ENCODE measurements at places on chromosomes 3 and 15.

GRCh38 chr3:35946854-35947515 is 307.7 kb downstream of the ARPP21 start:
- no peak for DNase-seq

DNA sequence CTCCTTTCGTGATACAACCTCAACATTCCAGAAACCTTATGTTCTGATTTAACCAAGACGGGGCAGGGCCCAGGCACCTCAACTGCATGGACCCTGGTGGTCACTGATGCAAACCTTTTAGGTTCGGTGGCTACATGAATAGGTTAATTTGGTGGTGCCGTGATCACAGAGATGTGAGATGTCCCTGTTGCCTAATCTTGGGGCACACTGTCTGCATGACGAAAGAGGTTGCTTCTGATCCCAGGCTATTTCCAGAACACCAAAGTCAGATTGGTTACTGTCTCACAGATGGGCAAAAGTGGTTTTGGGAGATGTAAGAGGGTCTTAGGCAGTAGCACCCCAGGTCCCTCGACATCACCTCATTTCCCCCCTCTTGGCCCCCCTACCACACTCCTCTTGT is 4.0 kb upstream of the CCR1 start:
- no peak for DNase-seq

DNA sequence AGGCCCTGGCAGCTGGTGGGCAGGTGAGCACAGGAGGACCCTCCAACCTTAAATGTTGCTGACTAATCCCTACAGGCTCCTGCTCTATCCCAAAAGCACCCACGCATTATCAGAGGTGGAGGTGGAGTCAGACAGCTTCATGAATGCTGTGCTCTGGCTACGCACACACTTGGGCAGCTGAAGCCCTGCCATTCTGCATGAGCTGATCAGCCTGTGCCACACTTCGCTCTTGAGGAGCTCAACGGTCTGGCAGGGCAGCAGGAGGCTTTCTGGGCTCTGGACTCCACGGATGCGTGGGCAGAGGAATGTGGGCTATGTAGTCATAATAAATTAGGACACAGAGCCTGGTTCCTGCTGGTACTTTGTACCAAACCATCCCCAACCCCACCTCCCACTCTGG is 6.1 kb downstream of the MST1 start:
- DNase-seq = no peak

DNA sequence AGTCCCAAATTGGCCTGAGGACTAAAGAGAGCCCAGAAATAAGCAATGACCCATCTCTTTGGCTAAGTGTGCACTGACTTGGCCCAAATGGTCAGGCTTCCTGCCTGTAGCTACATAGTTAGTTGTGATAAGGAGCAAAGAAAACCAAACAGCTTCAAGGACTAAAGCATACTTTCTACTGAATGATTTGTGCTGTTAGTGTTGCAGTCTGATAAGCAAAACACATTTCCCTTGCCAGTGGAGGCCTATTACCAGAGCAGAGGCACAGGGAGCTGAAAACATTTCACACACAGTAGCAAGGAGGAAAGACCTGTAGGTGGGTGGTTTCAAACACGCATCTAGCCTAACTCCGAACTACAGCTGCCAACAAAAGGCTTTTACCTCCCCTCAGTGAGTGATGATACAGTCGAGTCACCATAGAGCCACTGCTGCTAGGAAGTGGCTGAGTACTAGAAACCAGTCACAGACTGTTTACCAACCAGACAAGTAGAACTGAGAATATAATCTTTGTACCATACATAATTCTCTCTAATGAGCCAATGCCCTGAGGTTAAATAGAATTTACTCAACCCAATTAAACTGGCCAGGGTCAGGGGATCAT is 222.3 kb upstream of the THBS1 start:
- no peak for DNase-seq

All from activated CD8-positive, alpha-beta memory T cell treated with anti-CD3 and anti-CD28 coated beads for 4 hours (primary cell).